ENCODE measurements at places on chromosomes 5 and 9.

- DNase-seq: no peak
Measured at GRCh38 chr5:11540112-11540511, 364.1 kb downstream of the CTNND2 start.

GRCh38 chr5:62046191-62046590, 259.8 kb upstream of the KIF2A start:
- no peak for DNase-seq

GRCh38 chr5:136149891-136150290, 17.2 kb downstream of the SMAD5 start:
- DNase-seq: no peak

DNA sequence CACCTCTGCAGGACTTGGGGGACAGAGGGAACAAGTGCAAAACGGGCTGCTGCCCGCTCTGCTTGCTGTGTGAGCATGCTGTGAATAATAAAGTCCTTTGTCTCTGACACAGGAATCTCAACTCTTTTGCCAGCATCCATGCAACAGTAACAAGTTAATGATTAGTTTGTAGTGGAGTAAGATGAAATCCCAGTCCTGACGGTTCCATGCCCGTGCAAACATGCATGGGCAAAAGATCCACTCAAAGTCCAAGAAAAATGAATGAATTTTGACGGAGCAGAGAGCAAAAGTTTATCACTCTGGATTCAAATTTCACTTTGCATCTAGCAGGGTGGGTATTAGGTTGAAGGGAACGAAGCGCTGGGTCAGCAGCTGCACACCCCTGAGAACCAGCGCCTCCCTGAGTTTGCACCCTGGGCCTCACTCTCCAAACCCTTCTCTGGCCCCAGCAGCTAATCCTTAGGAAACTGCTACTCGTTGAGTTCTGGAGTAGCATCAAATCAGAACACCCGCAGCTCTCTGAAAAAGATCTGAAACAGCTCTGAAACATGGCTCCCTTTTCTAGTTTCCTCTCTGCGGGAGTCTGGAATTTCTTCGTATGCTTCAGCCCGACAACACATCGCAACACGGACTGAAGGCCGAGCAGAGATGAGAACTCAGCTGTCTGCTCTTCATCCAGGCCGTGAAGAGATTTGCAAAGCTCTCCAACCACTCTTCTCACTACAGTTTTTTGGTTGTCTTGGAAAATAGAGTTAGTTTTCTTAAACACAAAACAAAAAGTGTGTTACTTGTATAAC, 45.6 kb upstream of the RUFY1 start:
- DNase-seq: no peak

DNA sequence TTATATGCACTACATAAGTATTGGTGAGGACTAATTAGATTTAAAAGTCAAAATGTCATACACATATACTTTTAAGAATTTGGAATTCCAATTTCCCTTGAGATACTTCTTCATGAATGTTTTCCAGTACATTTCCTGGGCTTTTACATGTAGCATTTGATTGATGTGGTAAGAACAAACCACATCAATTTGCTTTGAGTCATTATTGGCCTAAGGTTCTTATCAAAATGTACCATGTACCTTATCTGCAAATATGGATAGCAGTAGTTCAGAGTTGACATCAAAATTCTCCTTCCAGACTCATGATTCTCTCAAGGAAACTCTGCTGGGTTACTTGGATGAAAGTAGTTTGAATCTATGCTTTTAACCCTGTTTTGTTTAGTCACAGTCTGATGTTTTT, 2.5 kb downstream of the CAST start:
- no peak for DNase-seq

GRCh38 chr9:126860757-126861466, 473 bp downstream of the ZBTB34 start:
- DNase-seq: peak; percentile 51

- no peak for DNase-seq
Measured at GRCh38 chr5:168434001-168434400, 52.3 kb upstream of the RARS1 start.

- no peak for DNase-seq
Measured at GRCh38 chr5:133293960-133294359, 242.1 kb downstream of the HSPA4 start.

DNA sequence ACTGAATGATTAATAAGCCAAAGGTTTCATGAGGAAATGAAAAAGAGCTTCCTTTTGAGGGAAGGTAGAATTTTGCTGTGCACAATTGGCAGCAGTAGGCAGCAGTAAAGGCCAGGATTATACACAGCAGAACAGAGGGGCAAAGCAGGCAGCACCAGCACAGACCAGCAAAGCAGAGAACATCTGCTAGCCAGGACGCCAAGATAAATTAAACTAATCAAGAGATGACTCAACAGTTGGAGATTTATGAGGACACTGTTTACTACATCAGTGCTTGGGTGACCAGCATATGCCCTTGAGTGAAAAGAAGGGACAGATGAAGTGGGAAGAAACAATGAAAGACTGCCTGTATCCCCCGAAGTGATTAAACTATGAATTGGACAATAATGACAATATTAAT, 871.4 kb upstream of the CDH10 start:
- DNase-seq: no peak

DNA sequence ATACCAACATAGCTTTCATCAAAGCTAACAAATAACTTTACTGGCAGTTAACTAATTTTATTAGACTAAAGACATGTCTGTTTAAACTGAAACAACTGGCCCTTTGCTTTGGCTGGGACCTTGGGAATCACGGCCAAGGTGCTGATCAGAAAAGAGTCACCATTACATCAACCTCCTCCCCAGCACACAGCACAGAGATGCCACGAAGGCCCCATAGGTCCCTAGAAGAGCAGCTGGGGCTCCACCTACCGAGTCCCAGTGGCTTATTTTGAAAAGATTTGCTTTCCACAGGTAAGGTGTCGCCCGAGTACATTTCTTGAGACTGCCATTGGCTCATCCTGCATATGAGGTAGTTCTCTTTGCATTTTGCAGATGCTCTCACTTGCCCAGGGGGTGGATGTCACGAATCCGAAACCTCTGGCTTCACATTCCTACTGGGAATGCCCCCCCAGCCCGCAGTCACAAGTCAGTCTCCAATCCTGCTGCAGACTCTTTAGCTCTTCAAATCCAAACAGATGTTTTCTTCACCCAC, 18.8 kb upstream of the HSD17B3 start:
- no peak for DNase-seq

- no peak for DNase-seq
Measured at GRCh38 chr9:91847581-91848091, 102.4 kb downstream of the ROR2 start.

- no peak for DNase-seq
Measured at GRCh38 chr5:176621661-176622079, 8.7 kb downstream of the SNCB start.

DNA sequence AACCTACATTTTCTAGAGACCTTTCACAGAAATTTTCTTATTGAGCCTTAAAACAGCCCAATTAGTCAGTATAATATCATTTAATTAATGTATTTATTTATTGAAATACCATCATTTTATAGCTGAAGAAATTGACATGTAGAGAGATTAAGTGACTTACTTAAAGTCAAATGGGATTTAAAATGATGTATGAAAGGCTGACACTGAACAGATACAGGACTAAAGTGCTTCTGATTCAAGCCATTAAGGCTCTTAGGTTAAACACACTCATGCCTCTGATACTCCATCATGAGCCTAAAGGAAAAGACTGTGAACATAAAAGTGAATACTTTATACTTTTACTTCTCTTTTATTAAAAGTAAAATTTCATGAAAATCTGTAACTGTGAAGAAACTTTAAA, 12.8 kb downstream of the C9orf72 start:
- DNase-seq: no peak

- no peak for DNase-seq
Measured at GRCh38 chr9:111798786-111799185, 4.0 kb upstream of the SHOC1 start.

GRCh38 chr5:112895682-112896081, 26.3 kb downstream of the REEP5 start:
- DNase-seq: no peak

DNA sequence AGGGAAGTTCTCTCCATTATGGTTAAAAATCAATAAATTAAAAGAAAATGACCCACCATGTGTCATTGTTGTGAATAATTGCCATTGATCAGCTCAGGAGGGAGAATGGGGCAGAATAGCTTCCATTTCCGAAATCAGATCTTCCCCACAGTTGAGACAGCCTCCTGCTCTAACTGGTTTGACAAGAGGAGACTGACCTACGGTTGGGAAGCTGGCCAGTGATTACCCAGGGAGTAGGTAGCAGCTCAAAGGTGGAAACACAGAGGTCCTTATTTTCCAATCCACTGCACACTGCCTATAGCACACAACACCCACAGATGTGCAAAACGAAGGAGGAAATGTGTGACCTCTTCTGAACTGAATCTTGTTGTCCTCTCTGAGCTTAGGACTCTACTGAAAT, 69.0 kb upstream of the DAPK1 start:
- DNase-seq: no peak

DNA sequence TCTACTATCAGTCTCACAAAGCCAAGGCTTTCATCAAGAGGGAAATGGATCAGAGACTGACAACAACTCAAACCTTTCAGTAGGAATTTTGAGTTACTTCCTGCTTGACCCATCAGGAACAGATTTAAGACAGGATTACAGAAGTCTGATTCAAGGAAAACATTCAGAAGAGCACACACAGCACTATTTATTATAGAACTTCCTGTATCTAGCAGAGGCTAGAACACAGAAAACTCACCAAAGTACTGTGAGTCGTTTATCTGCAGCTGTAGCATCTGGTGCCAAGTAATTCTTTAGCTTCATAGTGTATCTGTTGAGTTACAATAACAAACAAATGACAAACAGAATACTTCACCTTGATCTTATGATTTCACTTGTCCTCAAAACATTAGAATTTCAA, 13.8 kb downstream of the LEAP2 start:
- no peak for DNase-seq

DNA sequence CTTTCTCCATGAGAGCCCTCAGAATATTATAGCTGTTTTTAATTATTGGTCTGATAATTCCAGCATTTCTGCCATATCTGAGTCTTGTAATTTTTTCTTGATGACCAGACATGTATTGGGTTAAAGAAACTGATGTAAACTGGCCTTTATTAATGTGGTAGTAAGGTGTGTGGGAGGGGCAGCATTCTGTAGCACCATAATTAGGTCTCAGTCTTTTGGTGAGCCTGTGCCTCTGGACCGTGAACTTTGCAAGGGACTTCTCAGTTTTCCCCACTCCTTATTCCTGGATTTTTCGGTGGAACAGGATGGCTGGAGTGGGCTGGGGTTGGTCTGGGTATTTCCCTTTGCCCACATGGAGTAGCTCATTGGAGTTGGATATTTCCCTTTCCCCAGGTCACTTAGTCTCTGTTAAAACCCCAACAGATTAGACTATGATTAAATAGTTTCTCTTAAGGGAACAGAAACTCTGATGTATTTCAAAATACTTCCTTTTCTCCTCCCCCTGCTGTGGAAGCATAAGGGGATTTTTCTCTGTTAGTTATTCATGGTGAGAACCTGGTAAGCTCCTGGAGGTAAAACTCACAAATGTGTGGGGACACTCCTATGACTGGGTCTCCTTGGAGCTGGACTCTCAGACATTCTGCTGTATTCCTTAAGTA, 52.4 kb downstream of the FSD1L start:
- DNase-seq: no peak

DNA sequence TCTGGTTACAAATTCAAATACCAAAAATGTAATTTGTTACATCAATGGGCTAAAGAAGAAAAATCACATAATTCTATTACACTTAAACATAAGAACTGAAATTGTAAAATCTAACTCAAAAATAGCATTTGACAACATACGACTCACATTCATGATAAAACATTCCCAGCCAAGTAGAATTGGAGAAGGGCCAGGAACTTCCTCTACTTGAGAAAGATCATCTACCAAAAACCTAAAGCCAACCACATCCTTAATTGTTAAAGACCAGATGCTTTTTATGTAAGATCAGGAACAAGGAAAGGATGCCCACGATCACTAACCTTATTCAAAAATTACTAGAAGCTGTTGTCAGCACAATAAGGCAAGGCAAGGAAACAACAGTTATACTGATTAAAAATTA, 1819.8 kb upstream of the C9orf72 start:
- DNase-seq: no peak

DNA sequence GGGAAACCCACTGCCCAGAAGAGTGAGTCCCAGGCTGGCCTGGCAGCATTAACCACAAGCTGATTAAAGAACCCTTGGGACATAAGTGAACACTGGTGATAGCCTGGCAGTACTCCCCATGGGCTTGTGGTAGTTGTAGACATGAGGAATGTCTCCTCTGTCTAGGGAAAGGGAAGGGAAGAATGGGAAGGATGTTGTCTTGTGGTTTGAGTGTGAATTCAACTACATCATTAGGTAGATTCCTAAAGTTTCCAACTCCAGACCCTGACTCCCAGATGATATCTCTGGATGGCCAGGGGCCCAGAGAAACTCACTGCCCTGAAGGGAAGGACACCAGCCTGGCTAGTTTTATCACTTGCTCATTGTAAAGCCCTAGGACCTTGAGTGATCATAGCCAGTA, 1012.4 kb upstream of the COX7C start:
- DNase-seq: no peak

GRCh38 chr9:109379513-109379912, 58.7 kb upstream of the EPB41L4B start:
- DNase-seq: peak; percentile 44

DNA sequence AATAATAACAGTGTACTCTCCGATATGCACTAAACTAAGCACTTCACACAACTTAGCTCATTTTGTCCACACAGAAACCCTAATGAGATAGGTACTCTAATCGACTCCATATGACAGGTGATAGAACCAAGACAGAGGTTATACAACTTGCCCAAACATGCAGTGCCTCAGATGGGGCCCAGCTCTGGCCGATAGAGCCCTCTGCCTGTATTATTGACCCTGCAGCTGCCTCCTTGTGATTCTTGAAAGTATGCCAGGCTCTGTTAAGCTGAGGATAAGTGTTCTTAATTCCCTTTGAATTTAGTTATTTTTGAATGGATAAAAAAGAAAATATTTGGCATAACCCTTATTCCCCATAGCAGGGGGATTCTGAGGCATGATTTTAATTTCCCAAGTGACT, 78.5 kb downstream of the HMHB1 start:
- no peak for DNase-seq

DNA sequence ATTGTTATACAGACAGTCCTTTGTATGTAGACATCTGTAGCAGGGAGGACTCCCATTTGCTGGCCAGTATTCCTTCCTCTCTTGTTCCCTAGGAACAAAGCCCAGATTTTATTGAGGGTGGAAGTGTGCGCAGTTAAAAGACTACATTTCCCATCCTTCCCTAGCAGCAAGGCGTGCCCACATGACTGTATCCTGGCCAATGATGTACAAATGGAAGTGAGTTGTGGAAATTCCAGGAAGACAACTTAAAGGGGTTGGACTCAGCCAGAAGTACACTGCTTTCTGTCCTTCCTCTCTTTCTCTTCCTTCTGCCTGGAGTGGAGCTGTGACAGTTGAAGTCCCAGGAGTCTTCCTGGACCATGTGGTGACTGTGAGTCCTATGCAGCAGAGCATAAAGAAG, 89.0 kb downstream of the HRH2 start:
- DNase-seq: no peak

- no peak for DNase-seq
Measured at GRCh38 chr9:93586290-93587057, 10.1 kb downstream of the PHF2 start.

GRCh38 chr5:178304761-178305645, 72.4 kb upstream of the PHYKPL start:
- no peak for DNase-seq

Data from colonic mucosa (tissue), 4 donors.